ENCODE measurements at places on chromosomes 6 and 20.

- DNase-seq: no peak
Observed at GRCh38 chr20:58022711-58023110, 205.7 kb downstream of the ANKRD60 start.

GRCh38 chr6:93120154-93120742 lies 299.1 kb downstream of the EPHA7 start:
- DNase-seq: no peak

GRCh38 chr6:169223006-169223405 lies 30.6 kb downstream of the THBS2 start:
- DNase-seq: no peak

GRCh38 chr6:44247338-44248302 lies 719 bp downstream of the HSP90AB1 start:
- DNase-seq: peak; percentile 76

DNA sequence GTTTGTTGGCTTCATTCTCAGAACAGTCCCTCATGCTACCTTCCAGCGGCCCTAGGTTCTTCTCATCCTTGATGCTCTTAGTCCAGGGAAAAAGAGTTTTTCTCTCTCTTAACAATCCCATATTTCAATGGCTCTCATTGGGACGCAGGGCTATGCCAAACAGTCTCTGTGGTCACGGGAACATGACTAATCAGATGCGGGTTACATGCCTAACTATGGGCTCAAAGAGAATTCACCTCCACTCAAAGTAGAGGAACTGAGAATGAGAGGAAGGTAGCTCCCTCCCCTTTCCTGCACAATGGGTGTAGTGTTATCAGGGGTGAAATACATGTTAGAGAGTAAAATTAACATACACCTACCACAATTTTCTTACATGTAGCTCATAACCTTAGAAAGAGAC lies 18.1 kb upstream of the ATRN start:
- no peak for DNase-seq

- no peak for DNase-seq
Observed at GRCh38 chr6:35428421-35429149, 23.6 kb upstream of the FANCE start.

Data from ovary (tissue), 10 donors.